ENCODE measurements at places on chromosomes 12 and 14.

GRCh38 chr14:60773558-60773957, 39.0 kb downstream of the MNAT1 start:
- DNase-seq = no peak

DNA sequence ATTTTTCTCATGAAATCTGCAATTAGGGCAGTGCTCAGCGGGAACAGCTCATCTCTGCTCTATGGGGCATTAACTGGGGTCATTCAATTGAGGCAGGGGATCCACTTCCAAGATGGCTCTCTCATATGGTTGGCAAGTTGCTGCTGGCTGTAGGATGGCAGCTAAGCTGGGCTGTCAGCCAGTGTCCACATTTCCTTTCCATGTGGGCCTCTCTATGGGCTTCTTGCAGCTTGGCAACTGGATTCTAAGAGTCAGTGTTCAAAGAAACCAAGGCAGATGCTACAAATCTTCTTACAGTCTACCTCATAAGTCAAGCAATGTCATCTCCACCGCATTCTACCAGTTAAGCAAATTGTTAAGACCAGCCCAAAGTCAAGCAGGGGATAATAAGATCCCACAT, 50.3 kb upstream of the TMCC3 start:
- no peak for DNase-seq

GRCh38 chr12:92466391-92467305, 236.1 kb upstream of the PLEKHG7 start:
- no peak for DNase-seq

- no peak for DNase-seq
Observed at GRCh38 chr14:75120541-75121291, 6.1 kb downstream of the NEK9 start.

- no peak for DNase-seq
Observed at GRCh38 chr14:91466192-91466591, 43.9 kb downstream of the PPP4R3A start.

DNA sequence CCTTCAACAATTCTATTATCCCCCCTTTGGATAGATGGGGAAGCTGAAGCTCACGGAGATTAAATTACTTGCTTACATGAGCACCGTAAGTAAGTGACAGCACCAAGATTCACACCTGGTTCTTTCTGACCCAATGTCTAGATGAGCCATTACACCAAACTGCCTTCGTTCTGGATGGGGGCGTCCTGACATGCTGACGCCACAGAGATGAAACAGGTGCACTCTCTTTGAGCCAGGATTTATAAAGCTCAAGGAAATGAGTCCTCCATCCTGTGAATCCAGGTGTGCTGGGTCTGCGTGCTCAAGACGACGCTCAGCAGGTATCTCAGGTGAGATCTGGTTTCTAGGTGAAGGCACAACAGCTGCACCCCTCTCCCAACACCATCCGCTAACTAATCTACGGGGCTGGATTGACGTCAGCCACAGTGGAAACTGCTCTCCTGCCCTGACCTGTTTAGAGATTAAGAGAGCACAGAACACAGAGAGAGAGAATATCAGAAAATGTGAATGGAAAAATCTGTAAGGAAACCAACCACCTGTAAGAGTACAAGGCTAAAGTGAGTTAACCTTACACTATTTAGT, 61.6 kb downstream of the KSR2 start:
- DNase-seq = no peak

- peak; percentile 78 for DNase-seq
Observed at GRCh38 chr14:74612350-74613021, 449 bp upstream of the LTBP2 start.
